ENCODE measurements at places on chromosomes 12 and 14. TPM values are rescaled to one million over a fixed set of nuclear protein-coding genes. Genes with fewer than 3 reads are reported as not detected.

GRCh38 chr14:64806202-64806861 is 73.4 kb downstream of the SPTB start:
- no peak for DNase-seq
- H3K36me3 ChIP-seq = no peaks in the 10 kb centered on the region
- no peak overlapping the region for H3K27ac ChIP-seq
- H3K4me3 ChIP-seq = no peak overlapping the region

DAO gene
- not detected for total RNA-seq

SLC38A4 gene
- not detected for total RNA-seq

- no peaks in the 10 kb centered on the region for H3K36me3 ChIP-seq
- no peak for DNase-seq
These were observed 699 bp upstream of the HOXC11 start for GRCh38 chr12:53972152-53972702.

PRR4 gene
- 0.98 TPM for total RNA-seq

TBX3 gene
- total RNA-seq = not detected

- peak overlapping the region; percentile 7 for H3K4me3 ChIP-seq
- no peak for DNase-seq
- H3K36me3 ChIP-seq = no peaks in the 10 kb centered on the region
- H3K27ac ChIP-seq = peak overlapping the region; percentile 9
- H3K4me1 ChIP-seq = peaks cover 18% of the 10 kb centered on the region
These were observed 456.9 kb downstream of the BCAT1 start for GRCh38 chr12:24491968-24492367.

GRCh38 chr14:58863661-58864345 is 226.0 kb downstream of the DACT1 start:
- no peak overlapping the region for H3K4me3 ChIP-seq
- H3K4me1 ChIP-seq = no peaks in the 10 kb centered on the region
- no peaks in the 10 kb centered on the region for H3K36me3 ChIP-seq
- no peak overlapping the region for H3K27ac ChIP-seq
- no peak for DNase-seq

PRB2 gene
- total RNA-seq = not detected

IL31 gene
- not detected for total RNA-seq

DNA sequence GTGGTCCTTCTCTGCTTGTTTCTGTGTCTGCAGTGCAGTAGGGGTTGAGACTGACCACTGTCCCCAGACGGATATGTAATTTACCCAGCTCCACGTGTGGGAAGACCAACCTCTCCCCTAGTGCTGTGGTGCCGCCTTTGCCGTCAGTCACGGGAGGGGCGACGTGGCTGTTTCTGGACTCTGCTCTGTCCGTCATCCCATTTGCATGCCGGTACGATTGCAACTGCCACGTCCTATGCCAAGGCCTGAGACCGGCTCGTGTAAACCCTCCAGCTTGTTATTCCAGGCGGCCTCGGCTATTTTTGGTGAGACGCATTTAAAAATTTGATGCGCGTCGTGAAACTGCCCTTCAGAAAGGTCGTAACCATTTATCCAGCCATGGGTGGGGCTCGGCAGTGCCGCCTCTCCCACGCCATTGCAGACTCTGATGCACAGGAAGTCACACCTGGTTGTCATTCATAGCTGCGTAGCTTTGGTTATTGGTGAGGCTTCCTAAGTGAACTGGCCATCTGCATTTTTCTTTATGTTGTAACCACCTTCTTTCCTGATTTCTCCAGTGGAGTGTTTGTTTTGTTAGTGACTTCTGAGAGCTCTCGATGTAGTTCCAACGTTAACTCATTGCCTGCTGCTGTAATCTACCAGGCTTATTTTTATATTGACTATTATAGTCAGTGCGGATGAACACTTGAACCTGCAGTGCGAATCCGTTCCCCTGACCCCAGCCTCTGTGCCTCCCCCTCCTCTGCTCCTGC is 75.1 kb downstream of the ADGRD1 start:
- no peaks in the 10 kb centered on the region for H3K27me3 ChIP-seq
- H3K4me3 ChIP-seq = no peak overlapping the region
- H3K27ac ChIP-seq = no peak overlapping the region
- no peaks in the 10 kb centered on the region for H3K36me3 ChIP-seq
- DNase-seq = no peak
- no peaks in the 10 kb centered on the region for H3K4me1 ChIP-seq

GRCh38 chr14:64649383-64649998 is 54.7 kb upstream of the PLEKHG3 start:
- no peak overlapping the region for H3K4me3 ChIP-seq
- H3K27me3 ChIP-seq = peaks cover 4% of the 10 kb centered on the region
- no peaks in the 10 kb centered on the region for H3K36me3 ChIP-seq
- DNase-seq = no peak
- H3K4me1 ChIP-seq = no peaks in the 10 kb centered on the region

HNRNPA1 gene
- 2,126 TPM for total RNA-seq

GRCh38 chr12:52268212-52268611 is 6.2 kb upstream of the KRT86 start:
- H3K4me3 ChIP-seq = no peak overlapping the region
- DNase-seq = no peak
- no peaks in the 10 kb centered on the region for H3K36me3 ChIP-seq
- H3K27ac ChIP-seq = no peak overlapping the region

COL2A1 gene
- not detected for total RNA-seq

- H3K36me3 ChIP-seq = peaks cover 37% of the 10 kb centered on the region
- no peak overlapping the region for H3K27ac ChIP-seq
- H3K4me3 ChIP-seq = no peak overlapping the region
- H3K27me3 ChIP-seq = no peaks in the 10 kb centered on the region
- H3K4me1 ChIP-seq = peaks cover 17% of the 10 kb centered on the region
These were observed 11.2 kb downstream of the SPRING1 start for GRCh38 chr12:116726694-116727093.

- DNase-seq = no peak
- H3K36me3 ChIP-seq = no peaks in the 10 kb centered on the region
- no peak overlapping the region for H3K4me3 ChIP-seq
- no peaks in the 10 kb centered on the region for H3K4me1 ChIP-seq
- H3K27ac ChIP-seq = no peak overlapping the region
These were observed 13.9 kb upstream of the AVPR1A start for GRCh38 chr12:63164911-63165310.

P3H3 gene
- total RNA-seq = not detected

DNA sequence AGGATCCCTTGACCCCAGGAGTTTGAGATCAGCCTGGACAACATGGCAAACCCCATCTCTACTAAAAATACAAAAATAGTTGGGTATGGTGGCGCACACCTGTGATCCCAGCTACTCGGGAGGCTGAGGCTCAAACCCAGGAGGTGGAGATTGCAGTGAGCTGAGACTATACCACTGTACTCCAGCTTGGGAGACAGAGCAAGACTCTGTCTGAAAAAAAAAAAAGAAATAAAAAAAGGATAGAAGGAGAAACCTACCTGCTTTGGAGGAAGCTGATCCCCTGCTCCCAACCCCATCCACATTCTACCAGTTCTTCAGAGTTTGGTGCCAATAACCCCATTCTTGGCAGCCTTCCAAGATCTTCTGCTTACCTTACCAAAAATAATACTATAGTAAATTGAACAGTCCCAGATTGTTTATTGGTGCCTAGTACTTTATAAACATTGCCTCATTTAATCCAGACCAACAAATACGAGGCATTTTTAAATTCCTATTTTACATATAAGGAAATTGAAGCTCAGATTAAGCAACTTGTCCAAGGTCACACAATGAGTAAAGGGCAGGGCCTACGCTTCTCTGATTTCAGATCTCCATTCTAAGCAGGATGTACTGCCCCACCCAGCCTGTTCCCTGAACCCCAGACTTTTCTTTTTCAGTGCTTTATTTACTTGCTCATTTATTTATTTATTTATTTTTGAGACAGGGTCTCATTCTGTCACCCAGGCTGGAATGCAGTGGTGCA is 33.2 kb upstream of the FAM222A start:
- no peaks in the 10 kb centered on the region for H3K4me1 ChIP-seq
- no peak overlapping the region for H3K4me3 ChIP-seq
- no peak for DNase-seq
- no peak overlapping the region for H3K27ac ChIP-seq

- no peak overlapping the region for H3K27ac ChIP-seq
- H3K36me3 ChIP-seq = no peaks in the 10 kb centered on the region
- no peaks in the 10 kb centered on the region for H3K4me1 ChIP-seq
- no peak overlapping the region for H3K4me3 ChIP-seq
- no peak for DNase-seq
These were observed 61.2 kb upstream of the CCDC91 start for GRCh38 chr12:28129031-28129430.

GRCh38 chr12:123006977-123007376 is 26.5 kb downstream of the ARL6IP4 start:
- no peaks in the 10 kb centered on the region for H3K4me1 ChIP-seq
- H3K27me3 ChIP-seq = no peaks in the 10 kb centered on the region
- H3K36me3 ChIP-seq = peaks cover 11% of the 10 kb centered on the region
- no peak overlapping the region for H3K4me3 ChIP-seq

GRCh38 chr12:104929368-104929767 is 28.7 kb downstream of the SLC41A2 start:
- H3K36me3 ChIP-seq = no peaks in the 10 kb centered on the region
- no peak for DNase-seq
- H3K27me3 ChIP-seq = no peaks in the 10 kb centered on the region
- H3K4me1 ChIP-seq = peaks cover 28% of the 10 kb centered on the region
- H3K27ac ChIP-seq = peak overlapping the region; percentile 65

DNA sequence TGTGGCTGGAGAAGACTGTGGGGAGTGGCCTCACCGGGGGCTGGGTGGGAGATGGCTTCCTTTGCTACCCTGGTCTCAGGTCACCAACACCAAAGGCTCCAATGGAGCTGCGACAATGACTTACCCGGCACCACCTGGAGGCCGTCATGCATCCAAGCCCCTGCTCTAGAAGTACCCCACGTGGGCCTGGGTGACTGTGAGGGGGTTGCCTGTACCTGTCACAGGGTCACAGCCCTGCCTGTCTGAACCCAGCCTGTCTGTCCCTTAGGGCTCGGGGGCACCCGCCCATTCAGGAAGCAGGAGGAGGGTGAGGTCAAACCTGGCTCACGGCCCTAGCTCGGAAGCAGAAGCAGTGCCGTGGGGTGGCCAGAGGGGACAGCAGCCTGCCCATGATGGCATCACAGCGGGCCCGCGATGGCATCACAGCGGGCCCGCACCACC is 18.9 kb downstream of the ABCB9 start:
- DNase-seq = peak; percentile 25
- H3K4me3 ChIP-seq = peak overlapping the region; percentile 57
- peak overlapping the region; percentile 68 for H3K27ac ChIP-seq
- H3K4me1 ChIP-seq = peaks cover 54% of the 10 kb centered on the region
- H3K27me3 ChIP-seq = no peaks in the 10 kb centered on the region

GRCh38 chr12:23742574-23742973 is 206.9 kb downstream of the SOX5 start:
- H3K4me1 ChIP-seq = no peaks in the 10 kb centered on the region
- H3K4me3 ChIP-seq = no peak overlapping the region
- no peak overlapping the region for H3K27ac ChIP-seq
- H3K27me3 ChIP-seq = no peaks in the 10 kb centered on the region

- H3K36me3 ChIP-seq = peaks cover 5% of the 10 kb centered on the region
- no peak for DNase-seq
- H3K27me3 ChIP-seq = no peaks in the 10 kb centered on the region
- peaks cover 38% of the 10 kb centered on the region for H3K4me1 ChIP-seq
- H3K27ac ChIP-seq = no peak overlapping the region
These were observed 16.7 kb downstream of the OSBPL8 start for GRCh38 chr12:76542908-76543307.

PRPH gene
- not detected for total RNA-seq

GRCh38 chr12:132327336-132328171 is 1.8 kb downstream of the GALNT9 start:
- no peaks in the 10 kb centered on the region for H3K36me3 ChIP-seq
- no peak overlapping the region for H3K4me3 ChIP-seq
- no peak overlapping the region for H3K27ac ChIP-seq
- peaks cover 34% of the 10 kb centered on the region for H3K27me3 ChIP-seq
- no peaks in the 10 kb centered on the region for H3K4me1 ChIP-seq

- no peak overlapping the region for H3K4me3 ChIP-seq
- no peaks in the 10 kb centered on the region for H3K27me3 ChIP-seq
- H3K4me1 ChIP-seq = no peaks in the 10 kb centered on the region
- no peak for DNase-seq
- H3K27ac ChIP-seq = no peak overlapping the region
These were observed 53.4 kb downstream of the PLCZ1 start for GRCh38 chr12:18684430-18684829.

DNA sequence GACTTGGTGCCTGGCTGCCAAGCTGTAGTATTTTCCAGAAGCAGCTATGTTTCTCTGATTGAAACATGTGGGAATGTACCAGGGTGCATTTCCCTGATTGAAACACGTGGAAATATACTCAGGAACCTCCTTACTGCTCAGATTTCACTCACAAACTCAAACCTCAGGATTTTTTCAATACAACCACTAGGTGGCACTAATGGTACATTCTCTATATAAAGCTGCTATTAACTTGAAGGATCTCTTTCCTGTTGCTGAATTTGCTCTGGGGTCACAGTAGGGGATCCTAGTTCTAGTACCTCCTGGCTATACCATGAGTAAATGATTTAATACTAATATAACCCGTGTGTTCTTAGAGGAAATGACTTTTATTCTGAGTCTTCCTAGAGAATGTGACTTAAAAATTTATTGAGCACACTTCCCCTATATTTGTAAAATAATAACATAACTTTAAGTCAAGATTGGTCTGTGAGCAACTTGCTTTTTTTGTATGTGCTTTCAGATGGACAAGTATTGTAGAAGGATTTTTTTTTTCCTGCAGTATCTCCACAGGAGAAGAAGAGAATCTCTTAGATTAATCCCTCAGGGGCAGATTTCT is 173.8 kb upstream of the MIS18BP1 start:
- H3K4me1 ChIP-seq = no peaks in the 10 kb centered on the region
- no peaks in the 10 kb centered on the region for H3K36me3 ChIP-seq
- H3K27me3 ChIP-seq = no peaks in the 10 kb centered on the region
- H3K27ac ChIP-seq = no peak overlapping the region
- DNase-seq = no peak

- no peak for DNase-seq
- H3K4me1 ChIP-seq = peaks cover 30% of the 10 kb centered on the region
- H3K27ac ChIP-seq = no peak overlapping the region
- no peaks in the 10 kb centered on the region for H3K27me3 ChIP-seq
- H3K36me3 ChIP-seq = no peaks in the 10 kb centered on the region
- H3K4me3 ChIP-seq = no peak overlapping the region
These were observed 24.7 kb downstream of the SYNE2 start for GRCh38 chr14:63877550-63877939.

- no peak overlapping the region for H3K4me3 ChIP-seq
- H3K4me1 ChIP-seq = no peaks in the 10 kb centered on the region
- H3K36me3 ChIP-seq = no peaks in the 10 kb centered on the region
- H3K27me3 ChIP-seq = peaks cover 2% of the 10 kb centered on the region
- H3K27ac ChIP-seq = no peak overlapping the region
- DNase-seq = no peak
These were observed 12.1 kb downstream of the ZFHX2 start for GRCh38 chr14:23539248-23540140.

FITM1 gene
- 2.4 TPM for total RNA-seq

Measured in activated B cell treated with CpG ODN at 0.5 μM for 24 hours (primary cell).